ENCODE measurements at places on chromosomes 5 and 9.

- DNase-seq: no peak
Measured at GRCh38 chr5:141434006-141434405, 3.7 kb downstream of the PCDHGA12 start.

GRCh38 chr5:84292000-84292642 is 92.6 kb downstream of the EDIL3 start:
- DNase-seq: no peak

DNA sequence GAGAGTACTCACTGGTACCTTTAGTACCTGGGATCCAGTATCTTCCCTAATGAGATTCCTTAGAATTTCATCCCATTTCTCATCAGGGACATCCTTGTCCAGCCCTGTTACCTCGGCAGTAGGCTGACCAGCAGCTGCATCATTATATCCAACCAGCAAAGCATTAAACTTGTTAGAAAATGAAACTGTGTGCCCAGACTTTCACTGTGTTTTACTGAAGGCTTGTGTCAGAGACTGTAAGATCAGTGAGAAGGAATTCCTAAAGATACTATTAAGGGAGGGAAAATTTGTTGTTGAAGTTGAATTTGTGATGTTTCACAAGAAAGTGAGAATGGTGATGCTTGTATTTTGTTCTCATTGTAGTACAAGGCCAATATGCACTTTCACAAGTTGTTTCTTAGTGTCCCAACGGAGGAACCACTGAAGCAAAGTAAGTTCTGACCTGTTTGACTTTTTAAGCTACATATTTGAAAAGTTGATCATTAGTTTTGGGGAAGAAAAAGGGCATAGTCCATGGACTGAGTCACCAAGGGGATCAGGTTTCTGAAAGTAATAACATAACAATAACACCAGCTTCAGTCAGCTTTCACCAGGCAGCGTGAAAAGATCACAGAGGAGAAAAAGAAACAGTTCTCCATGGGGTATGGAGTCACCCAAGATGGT is 48.8 kb downstream of the GRAMD2B start:
- DNase-seq: no peak

DNA sequence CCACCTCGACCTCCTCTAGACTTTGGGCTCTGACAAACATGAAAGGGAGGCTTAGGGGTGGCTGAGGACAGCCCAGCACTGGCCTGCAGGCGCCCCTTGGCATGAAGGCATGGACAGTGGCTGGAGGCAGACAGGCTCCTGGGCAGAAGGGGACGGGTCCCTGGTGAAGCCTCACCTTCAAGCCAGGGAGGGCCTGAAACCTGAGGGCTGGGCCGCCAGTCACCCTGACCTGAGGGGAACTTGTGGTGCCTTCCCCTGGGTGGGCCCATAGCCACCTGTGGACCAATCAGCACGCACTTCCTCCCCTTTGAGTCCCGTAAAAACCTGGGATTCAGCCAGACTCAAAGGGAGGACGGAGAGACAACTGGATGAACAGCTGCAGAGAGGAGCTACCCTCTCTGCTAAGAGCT is 90.4 kb upstream of the PUM3 start:
- no peak for DNase-seq

All from T-helper 2 cell treated with Interferon-gamma antibody and Interleukin-4, amounts not matched to agents 5 μg/mL and 100 μg/mL, for 36 hours (primary cell).